ENCODE measurements at places on chromosomes 7 and 10.

- no peak for DNase-seq
Observed at GRCh38 chr7:92750447-92750839, 85.9 kb downstream of the CDK6 start.

GRCh38 chr7:157518514-157519175 lies 181.8 kb downstream of the DNAJB6 start:
- DNase-seq = no peak

DNA sequence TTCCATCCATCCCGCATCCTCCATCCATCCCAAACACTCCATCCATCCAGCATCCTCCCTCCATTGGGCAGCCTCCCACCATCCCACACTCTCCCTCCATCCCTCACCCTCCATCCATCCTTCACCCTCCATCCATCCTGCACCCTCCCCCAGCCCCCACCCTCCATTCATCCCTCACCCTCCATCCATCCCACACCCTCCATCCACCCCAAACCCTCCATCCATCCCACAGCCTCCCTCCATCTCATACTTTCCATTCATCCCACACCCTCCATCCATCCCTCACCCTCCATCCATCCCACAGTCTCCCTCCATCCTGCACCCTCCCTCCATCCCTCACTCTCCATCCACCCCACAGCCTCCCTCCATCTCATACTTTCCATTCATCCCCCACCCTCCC lies 60.4 kb downstream of the FOXI2 start:
- no peak for DNase-seq

DNA sequence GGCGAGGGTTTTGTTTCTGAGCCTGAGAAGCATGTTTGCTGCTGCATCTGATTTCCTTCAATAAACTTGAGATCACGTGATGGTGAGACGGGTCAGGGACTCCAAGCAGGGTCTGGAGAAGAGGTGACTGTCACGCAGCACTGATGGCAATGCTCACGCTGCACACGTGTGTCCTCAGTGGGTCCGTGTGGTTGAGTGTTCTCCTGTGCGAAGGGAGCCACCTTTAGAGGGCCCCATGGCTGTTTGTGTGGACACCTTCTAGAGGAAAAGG lies 100.4 kb downstream of the WDR37 start:
- DNase-seq = no peak

DNA sequence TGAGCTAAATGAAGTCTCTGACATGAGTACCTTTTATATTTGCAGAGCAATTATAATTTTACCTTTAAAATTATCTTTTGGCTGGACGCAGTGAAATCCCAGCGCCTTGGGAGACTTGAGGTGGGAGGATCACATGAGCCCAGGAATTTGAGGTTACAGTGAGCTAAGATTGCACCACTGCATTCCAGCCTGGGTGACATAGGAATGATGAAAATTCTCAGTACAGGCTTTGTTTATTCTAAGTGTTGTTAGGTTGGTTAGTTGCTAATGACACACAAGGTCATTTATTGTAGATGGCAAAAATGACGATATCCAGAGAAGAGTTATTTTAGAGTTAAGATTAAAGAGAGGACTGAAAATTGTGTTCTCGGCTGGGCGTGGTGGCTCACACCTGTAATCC lies 87.6 kb downstream of the XRCC2 start:
- DNase-seq = peak; percentile 6

- peak; percentile 95 for DNase-seq
Observed at GRCh38 chr10:110226926-110227641, 19.7 kb downstream of the MXI1 start.

DNA sequence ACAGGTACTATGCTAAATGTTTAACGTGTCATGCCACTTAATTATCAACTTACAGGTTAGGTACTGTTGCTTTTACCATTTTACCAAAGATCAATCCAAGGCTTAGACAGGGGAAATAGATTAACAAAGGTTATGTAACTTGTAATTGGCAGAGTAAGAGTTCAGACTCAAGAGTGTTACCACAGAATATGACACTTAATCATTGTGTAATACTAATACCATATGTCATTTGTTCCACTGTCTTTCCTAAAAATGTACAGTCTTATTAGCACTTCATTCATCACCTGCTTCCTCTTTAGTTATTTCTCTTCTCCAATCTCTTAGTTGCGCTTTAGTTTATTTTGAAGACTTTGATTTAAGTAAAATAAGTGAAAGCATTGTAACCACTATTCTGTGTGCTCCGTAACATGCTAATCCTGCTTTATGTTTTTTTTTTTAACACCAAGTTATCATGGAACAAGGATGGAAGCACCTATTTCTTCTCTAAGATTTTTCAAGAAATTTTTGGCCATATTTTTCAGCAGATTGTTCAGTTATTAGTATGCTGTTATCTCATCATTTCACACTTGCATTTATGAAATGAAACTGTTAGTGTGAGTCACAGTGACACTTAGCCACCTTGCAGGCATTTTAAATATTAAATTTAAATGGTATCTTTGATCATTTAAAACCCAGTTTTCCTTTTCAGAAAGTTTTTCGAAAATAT lies 197.3 kb downstream of the PHF14 start:
- DNase-seq = no peak

DNA sequence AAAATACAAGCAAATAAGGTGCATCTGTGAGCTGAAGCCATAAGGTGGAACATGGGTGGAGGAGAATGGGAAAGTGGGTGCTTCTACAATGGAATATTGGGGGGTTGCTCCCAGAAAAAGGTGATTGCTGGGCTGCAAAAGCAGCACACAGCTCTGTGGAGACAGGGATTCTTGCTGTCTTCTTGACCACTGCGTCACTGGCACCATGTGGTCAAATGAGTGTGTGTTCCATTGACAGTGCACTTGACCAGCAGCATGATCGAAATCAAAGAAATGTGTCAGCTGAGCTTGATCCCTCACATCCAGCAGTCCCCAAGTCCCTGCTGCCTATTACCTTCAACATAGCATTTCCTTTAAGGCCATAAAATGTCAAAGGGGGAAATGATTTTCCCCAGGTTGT lies 56.2 kb downstream of the GPR26 start:
- DNase-seq = no peak

DNA sequence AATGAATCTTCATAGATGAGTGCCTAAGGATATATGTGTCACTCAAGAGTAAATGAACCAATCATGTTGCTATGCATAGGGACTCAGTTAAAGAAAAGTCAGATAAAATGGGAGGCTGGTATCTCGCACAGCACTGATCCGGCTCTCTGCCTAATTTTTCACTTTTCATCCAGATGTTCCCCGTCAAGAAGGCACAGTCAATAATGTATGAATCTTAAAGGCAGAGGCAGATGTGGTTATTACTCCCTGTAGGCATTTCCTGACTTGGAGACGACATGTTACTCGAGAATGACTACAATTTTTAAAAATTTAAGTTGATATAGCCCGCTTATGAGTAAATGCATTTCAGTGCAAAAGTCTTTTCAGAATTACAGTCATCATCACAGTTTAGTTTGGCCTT lies 113.6 kb downstream of the TBXAS1 start:
- DNase-seq = no peak

- no peak for DNase-seq
Observed at GRCh38 chr10:5147981-5148677, 36.8 kb downstream of the AKR1C8 start.

- DNase-seq = no peak
Observed at GRCh38 chr10:96341219-96342182, 17.3 kb downstream of the OPALIN start.

- no peak for DNase-seq
Observed at GRCh38 chr10:112209684-112210131, 26.1 kb upstream of the GPAM start.
